ENCODE measurements at places on chromosomes 4 and X. TPM values are rescaled to one million over a fixed set of nuclear protein-coding genes. Genes with fewer than 3 reads are reported as not detected.

CABS1 gene
- total RNA-seq, result not detected

FAM156B gene
- total RNA-seq, result 17.0 TPM

SRPK3 gene
- not detected for total RNA-seq

KIF4A gene
- 2.2 TPM for total RNA-seq

PPEF2 gene
- not detected for total RNA-seq
